ENCODE measurements at places on chromosomes 1 and 21. TPM values are rescaled to one million over a fixed set of nuclear protein-coding genes. Genes with fewer than 3 reads are reported as not detected.

GRCh38 chr21:24714646-24715200 is 892.6 kb downstream of the MRPL39 start:
- H3K36me3 ChIP-seq, result no peaks in the 10 kb centered on the region
- H3K27me3 ChIP-seq, result no peaks in the 10 kb centered on the region
- no peak overlapping the region for H3K4me3 ChIP-seq
- H3K4me1 ChIP-seq, result no peaks in the 10 kb centered on the region

SLC2A5 gene
- not detected for total RNA-seq

GRCh38 chr1:168824418-168825065 is 95.5 kb upstream of the DPT start:
- no peak overlapping the region for H3K27ac ChIP-seq
- H3K4me3 ChIP-seq, result no peak overlapping the region
- no peaks in the 10 kb centered on the region for H3K36me3 ChIP-seq
- no peaks in the 10 kb centered on the region for H3K4me1 ChIP-seq

GPR25 gene
- not detected for total RNA-seq

GRCh38 chr1:92834617-92835016 is 2.8 kb downstream of the RPL5 start:
- peak overlapping the region; percentile 6 for H3K4me3 ChIP-seq
- H3K27ac ChIP-seq, result peak overlapping the region; percentile 65
- no peaks in the 10 kb centered on the region for H3K27me3 ChIP-seq
- peaks cover 35% of the 10 kb centered on the region for H3K36me3 ChIP-seq
- H3K4me1 ChIP-seq, result peaks cover 34% of the 10 kb centered on the region
- no peak for DNase-seq

ZSCAN20 gene
- total RNA-seq, result 7.3 TPM

DNA sequence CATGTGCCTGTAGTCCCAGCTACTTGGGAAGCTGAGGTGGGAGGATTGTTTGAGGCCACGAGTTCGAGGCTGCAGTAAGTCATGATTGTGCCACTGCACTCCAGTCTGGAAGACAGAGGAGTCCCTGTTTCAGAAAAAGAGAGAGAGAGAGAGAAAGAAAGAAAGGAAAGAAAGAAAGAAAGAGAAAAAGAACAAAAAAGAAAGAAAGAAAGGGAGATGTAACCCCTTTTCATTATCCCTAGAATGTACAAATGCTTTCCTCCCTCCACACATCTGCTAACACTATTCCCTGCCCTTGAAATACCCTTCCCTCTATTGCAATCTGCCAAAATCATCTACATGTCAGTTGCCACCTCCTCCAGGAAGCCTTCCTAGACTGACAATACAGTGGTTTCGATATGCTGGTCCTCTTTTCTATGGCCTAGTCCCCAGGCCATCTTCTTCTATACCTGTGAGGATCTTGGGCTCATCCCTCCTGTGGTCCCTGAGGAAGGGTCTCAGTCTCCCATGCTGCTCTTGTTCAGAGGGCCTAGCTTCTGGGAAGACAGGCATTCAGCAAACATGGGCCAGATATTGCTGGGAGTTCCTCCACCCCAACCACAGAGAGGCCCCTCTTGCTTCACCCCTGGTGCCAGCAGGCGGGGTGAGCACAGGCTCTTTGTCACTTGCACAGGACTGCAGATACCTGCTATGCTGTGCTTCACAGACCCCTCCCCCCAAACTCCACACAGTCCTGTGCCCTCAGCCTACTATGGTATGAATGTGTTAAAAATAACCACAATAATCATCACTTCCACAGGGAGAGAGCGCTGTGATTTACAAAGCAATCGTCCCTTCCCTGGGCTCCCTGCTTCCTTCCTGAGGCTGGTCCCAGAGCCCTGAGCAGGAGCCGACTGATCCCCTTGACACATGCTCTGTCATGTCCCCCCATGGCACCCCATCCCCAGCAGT is 14.1 kb downstream of the ADGRB2 start:
- H3K27me3 ChIP-seq, result peaks cover 11% of the 10 kb centered on the region
- peaks cover 48% of the 10 kb centered on the region for H3K4me1 ChIP-seq
- H3K36me3 ChIP-seq, result peaks cover 7% of the 10 kb centered on the region
- H3K27ac ChIP-seq, result no peak overlapping the region
- H3K4me3 ChIP-seq, result no peak overlapping the region

- no peaks in the 10 kb centered on the region for H3K4me1 ChIP-seq
- H3K27me3 ChIP-seq, result no peaks in the 10 kb centered on the region
- no peaks in the 10 kb centered on the region for H3K36me3 ChIP-seq
- no peak overlapping the region for H3K4me3 ChIP-seq
- H3K27ac ChIP-seq, result no peak overlapping the region
These were observed 1418.8 kb downstream of the MRPL39 start for GRCh38 chr21:24188506-24188905.

- no peak overlapping the region for H3K4me3 ChIP-seq
- H3K27ac ChIP-seq, result no peak overlapping the region
- H3K27me3 ChIP-seq, result no peaks in the 10 kb centered on the region
- no peaks in the 10 kb centered on the region for H3K36me3 ChIP-seq
- DNase-seq, result peak; percentile 60
These were observed 15.5 kb downstream of the FYB2 start for GRCh38 chr1:56803561-56804156.

DNA sequence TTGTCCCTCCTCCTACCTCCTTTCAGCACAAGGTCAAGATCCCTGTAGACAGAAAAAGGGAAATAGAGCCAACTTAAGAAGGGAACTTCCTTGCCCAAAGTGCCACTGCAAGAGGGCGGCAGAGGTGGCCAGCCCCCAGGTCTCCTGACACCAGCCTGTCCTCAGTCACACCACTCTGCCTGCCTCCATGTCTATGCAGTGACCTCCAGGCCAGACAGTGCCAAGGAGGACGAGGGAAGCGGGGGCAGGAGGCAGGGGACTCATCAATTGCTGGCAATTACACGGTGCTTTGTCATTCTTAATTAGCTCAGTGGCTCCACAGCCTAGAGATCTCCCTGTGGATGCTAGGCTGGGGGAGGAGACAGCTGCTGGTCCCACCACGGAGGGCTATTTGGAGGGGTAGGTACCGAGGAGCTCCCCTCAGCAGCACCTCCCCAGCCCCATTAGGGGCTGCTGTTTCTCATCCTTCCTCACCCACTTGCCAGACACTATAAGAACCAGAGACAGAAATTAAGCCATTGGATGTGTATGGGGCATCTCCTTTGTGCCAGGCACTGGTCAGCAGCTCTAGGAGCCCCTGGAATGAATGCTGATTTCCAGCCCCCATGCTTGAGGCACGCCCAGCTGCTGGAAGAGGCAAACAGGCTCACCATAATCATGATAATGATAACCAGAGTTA is 6.1 kb upstream of the LDLRAP1 start:
- no peaks in the 10 kb centered on the region for H3K36me3 ChIP-seq
- H3K27me3 ChIP-seq, result peaks cover 2% of the 10 kb centered on the region
- H3K27ac ChIP-seq, result no peak overlapping the region
- peaks cover 7% of the 10 kb centered on the region for H3K4me1 ChIP-seq
- H3K4me3 ChIP-seq, result no peak overlapping the region

Measured in endothelial cell (in vitro differentiated cells).